Stimulated activated CD4-positive, alpha-beta T cell treated with anti-CD3 and anti-CD28 coated beads, Interleukin-1b, Interleukin-23, amount 100 ng/mL, for 24 hours (primary cell): ENCODE measurements at places on chromosomes 3 and 15.

DNA sequence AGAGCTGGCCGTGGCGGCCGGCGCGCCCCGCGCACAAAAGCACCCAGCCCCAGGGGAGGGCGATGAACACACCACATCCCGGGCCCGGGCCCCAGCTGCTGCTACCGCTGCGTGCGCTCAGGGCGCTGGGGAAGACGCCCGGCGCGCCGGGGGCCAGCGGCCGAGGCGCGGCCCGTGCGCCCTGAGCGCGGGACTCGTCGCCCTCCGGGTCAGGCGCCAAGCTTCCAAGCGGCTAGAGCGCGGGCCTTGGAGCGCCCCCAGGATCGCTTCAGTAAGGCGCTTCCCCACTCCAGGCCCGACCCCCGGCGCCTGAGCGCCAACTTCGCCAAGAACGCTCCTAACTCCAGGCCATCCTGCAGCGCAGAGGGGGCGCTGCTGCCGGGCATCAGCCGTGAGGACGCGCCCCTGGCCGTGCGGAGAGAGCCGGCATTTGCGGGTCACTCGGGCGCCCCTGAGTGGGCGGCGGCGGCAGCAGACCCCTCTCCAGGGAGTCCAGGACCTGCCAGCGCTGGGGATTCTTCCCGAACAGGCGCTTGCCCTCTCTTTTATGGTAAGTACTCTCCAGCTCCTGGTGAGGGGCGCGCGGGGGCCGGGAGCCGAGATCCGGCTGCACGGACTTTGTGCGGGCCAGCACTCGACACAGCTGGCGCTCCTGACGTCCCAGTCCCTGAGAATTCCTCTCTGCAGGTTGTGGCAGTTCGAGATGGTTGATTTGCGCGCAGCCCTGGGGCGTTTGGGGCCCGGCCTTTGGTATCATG lies 475 bp downstream of the SPSB4 start:
- DNase-seq: no peak

GRCh38 chr3:106059953-106060517 lies 191.2 kb upstream of the CBLB start:
- no peak for DNase-seq

- DNase-seq: no peak
Measured at GRCh38 chr3:178735032-178735674, 198.9 kb downstream of the KCNMB2 start.

- DNase-seq: no peak
Measured at GRCh38 chr3:7144697-7145308, 283.9 kb downstream of the GRM7 start.

DNA sequence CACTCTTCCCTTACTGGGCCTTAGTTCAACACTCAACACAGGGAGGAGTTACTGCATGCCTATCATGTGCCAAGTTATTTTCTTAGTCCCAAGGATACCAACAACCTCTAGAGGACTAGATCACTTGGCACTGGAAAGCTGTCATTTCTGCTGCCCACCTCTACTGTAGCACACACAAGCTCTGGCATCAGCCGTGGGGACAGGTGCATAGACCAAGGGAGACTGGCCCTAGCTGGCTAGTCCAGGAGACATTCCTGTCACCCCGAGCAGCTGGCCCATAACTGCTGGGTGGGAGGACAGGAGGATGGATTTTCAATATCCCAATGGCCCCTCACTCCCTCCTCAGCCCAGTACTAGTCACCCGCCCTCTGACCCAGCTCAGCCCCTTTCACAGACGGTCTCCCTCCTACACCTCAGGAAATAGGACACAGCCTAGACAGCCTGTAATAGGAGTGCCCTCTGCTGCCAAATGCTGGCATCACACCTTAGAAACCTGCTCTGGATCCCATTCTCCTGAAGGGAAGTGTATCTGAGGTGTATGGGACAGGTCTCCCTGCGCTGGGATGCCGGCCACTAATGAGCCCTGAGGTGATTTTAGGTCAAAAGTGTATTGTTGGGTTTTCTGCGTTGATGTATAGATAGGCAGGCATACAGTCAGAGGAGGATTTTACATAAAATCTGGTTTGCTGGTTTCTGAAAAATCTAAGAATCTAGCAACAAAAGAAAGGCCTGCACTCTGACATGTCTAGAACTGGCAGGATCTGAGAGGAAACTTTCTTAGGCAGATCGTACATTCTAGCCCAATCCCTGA lies 3.4 kb upstream of the DZIP1L start:
- DNase-seq: no peak

- no peak for DNase-seq
Measured at GRCh38 chr3:152054315-152054714, 180.9 kb downstream of the SUCNR1 start.

DNA sequence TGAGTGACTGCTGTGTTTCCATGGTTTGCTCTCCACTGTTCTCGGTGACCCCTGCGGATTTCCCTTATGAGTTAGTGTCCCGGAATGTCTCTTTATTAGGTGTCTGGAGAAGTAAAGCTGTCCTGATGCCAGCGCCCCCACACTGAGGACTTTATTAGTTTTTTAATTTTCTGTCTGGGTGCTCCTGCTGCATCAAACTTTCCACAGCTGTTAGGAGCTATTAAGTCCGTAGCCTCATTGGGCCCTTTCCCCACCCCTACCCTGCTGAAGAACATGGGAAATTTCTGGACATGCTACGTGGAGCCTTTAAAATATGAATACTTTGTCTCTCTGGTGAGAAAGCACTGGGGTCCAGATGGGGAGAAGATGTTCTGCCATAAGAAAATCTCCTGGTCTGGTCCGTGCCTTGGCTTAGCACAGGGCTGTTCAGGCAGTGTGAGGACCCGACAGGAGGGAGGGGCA lies 161.7 kb upstream of the HES1 start:
- DNase-seq: no peak

- no peak for DNase-seq
Measured at GRCh38 chr3:76826861-76827260, 213.0 kb upstream of the ROBO2 start.

DNA sequence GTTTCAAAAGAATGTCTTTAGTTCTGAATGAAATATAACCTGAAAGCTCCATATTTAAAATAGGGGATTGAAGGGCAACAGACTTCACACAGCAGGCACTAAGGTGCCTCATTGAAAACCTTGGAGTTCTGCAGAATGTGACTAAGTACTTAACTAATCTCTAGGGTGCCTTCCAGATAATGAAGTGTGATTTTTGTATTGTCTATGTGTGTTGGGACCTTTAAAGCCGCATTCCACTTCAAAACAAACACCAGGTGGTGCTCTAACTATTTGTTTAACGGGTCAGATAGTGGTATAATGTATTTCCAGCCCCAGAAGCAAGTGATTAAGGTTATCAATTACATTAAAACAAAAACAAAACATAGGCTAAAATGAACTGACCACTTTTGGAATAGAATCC lies 28.0 kb downstream of the TFG start:
- no peak for DNase-seq

GRCh38 chr15:84035399-84035766 lies 200.2 kb upstream of the GOLGA6L4 start:
- no peak for DNase-seq

DNA sequence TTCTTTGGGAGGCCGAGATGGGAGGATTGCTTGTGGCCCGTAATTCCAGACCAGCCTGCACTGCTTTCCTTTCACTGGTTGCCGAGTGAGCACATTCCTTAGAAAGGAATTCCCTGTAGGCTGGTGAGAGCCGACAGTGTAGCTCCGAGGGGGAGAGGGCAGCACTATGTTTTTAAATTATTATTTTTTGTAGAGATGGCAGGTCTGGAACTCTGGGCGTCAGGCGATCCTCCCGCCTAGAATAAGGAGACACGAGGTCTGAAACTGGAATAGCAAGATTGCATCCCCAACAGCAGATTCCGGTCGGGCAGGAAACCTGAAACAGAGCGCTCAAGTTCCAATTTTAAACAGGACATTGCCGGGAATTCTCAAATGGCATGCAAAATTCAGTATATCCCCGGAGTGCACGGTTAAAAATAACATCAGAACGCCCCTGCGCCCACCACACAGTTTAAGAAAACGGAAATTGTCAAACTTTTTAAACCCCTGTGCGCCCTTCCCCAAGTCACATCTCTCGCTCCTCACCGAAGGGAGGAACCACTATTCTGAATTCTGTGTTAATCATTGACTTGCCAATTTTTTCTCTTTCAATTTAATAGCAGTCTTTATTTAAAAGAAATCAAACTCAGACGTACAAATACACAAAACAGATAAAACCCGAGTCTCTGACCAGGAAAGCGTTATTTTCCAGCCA lies 643 bp upstream of the RNU5B-1 start:
- DNase-seq: no peak

DNA sequence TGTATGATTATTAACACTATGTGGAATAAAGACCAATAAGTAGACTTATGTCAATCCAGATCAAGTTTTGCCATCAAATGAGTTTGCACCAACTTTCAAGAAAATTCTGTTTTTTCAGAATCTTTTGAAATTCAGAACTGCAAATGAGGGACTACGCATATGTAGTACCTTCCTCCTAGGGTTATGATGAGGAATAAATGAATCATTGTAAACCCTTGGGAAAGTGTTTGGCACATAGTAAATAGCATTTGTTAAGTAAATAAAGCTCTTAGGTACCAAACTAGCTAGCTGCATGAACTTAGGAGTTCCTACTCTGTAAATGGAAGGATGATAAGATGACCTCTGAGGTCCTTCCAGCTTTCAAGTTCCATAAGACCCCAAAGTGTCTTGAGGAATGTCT lies 242.6 kb upstream of the SETMAR start:
- no peak for DNase-seq

DNA sequence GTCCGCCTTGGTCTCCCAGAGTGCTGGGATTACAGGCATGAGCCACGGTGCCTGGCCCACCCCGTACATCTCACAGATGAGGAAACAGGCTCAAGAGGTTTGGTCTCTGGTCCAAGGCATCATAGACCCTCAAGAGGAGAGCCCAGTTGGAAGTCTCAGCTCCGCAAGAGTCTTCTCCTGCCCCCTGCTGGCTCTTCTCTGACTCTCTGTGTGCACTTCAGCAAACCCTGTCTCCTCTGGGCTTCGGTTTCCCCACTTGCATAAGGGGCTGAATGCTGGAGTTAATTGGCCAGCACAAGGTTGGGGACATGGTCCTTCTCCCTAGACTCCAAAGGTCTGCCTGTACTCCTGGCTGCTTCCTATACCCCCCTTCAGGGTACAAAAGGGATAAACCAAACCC lies 3.9 kb downstream of the MST1R start:
- DNase-seq: no peak

GRCh38 chr3:9915254-9916141 lies 1.4 kb upstream of the IL17RC start:
- no peak for DNase-seq

GRCh38 chr3:180283251-180283650 lies 246.5 kb upstream of the PEX5L start:
- no peak for DNase-seq
